ENCODE measurements at places on chromosomes 4 and X.

- DNase-seq, result peak; percentile 15
Measured at GRCh38 chrX:56569378-56570057, 6.1 kb downstream of the UBQLN2 start.

DNA sequence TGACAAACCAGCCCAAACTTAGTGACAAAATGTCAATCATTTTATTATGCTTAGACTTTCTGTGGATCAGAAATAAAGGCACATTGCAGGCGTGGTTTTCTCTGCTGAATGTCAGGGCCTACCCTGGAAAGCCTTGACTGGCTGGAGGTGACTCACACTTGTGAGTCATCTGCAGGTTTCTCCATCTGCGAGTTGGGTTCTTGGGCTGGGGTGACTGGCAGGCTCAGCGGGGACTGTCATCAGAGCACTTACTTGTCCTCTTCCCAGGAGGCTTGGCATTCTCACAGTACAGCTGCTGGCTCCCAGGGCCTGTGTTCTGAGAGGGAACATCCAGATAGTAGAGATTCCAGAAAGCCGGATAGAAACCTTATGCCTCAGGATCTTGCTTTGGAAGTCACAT, 153.8 kb upstream of the AGA start:
- no peak for DNase-seq

GRCh38 chr4:7037425-7037824, 5.7 kb upstream of the TADA2B start:
- peak; percentile 26 for DNase-seq

- DNase-seq, result no peak
Measured at GRCh38 chr4:150155391-150155790, 77.1 kb downstream of the DCLK2 start.

DNA sequence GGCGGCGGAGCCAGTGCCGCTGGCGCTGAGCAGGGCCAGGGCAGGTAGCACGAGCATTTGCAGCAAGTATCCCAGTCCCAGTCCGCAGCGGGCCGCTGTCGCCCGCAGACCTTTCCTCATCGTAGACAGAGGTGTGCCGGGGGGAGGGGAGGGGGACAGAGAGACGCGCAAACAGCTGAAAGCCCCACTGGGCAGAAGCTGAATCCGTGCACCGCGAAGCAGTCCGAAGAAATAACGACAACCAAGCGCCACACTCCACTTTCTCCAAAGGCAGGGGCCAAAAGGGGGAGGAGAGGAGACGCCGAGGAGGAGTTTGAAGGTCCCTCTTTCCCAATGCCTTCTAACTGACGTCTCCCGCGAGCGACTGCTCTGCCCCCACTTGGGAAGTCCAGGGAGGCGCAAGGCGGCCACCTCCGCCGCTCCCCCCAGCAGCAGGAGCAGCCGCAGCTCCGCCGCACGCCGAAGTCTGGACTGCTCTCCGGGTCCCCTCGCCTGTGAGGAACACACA, at the start of gene UNC5C:
UNC5C (minus strand) TSS at position 236 of the 508 bp plus-strand sequence.
- peak; percentile 4 for DNase-seq

DNA sequence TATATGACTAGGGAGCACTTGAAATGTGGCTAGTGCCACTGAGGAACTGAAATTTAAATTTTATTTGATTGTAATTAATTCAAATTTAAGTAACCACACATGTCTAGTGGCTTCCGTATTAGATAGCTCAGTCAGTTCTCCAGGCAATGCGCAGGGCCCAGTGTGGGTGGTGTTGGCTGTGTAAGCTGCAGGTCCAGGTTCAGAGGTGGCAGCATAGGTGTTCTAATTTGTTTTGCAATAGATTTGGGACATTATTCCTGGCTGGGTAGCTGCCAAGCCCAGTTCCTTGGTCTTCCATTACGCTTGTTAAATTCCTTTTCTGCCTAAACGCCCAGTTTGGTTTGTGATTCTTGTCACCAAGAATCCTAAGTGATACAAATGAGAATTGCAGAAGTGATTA, 79.5 kb downstream of the FAM184B start:
- DNase-seq, result no peak

GRCh38 chr4:6928081-6928480, 18.5 kb downstream of the TBC1D14 start:
- DNase-seq, result no peak

DNA sequence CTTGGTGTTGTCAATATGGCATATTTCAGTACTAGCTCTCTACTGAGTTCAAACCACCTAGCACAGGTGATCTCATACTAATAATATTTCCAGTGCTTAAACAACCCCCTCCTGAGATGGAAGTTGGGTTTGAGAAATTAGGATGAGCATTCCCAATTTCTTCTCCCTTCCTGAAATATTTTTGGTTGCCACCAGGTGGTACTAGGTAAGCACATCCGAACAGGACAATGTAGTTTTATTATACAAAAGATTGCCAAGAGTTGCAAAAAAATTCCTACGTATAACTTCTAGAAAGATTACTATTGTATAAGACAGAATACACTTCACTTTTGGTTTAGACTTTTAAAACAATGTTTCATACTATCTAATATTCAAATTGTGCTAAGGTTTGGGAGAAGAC, 484.5 kb downstream of the PACRGL start:
- no peak for DNase-seq

DNA sequence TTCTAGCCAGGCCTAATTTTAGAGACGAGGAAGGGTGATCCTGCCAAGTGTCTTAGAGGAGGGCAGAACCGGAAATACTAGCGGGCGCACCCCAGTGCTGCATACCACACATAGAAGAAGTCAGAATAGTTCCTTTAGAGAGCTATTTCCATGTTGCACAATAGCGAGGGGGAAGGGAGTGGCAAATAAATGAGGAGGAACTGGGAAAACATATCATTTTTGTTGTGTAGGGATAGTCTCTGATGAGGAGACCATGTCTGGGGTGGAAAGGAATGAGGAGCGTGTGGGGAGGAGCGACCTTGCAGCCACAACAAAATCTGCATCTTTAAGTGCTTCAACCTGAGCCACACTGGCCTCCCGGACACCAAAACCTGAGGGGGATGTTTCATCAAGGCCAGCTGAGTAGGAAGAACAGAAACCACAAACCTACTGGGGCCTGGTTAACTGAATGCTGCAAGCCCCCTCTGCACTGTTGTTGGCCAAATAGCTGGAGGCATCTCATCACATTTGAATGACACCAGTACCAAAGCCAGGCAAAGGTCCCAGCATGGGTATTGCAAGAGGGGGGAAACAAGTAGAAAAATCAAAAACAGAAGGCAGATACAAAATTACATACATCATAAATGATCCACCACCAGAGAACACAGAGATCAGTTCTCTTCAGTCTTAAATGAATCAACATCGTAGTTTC, 26.7 kb upstream of the C1QTNF7 start:
- peak; percentile 54 for DNase-seq

GRCh38 chr4:3306450-3306849, 13.6 kb downstream of the RGS12 start:
- no peak for DNase-seq

- DNase-seq, result peak; percentile 46
Measured at GRCh38 chr4:13547485-13548041, 3.3 kb upstream of the NKX3-2 start.
